ENCODE measurements at places on chromosomes 4 and X. TPM values are rescaled to one million over a fixed set of nuclear protein-coding genes. Genes with fewer than 3 reads are reported as not detected.

Gene BTC
- not detected for total RNA-seq

Gene DOCK11
- total RNA-seq, result 18.8 TPM

Gene STIM2
- total RNA-seq, result 11.4 TPM

Gene EVC
- 96.1 TPM for total RNA-seq
